ENCODE measurements at places on chromosomes 6 and 20. TPM values are rescaled to one million over a fixed set of nuclear protein-coding genes. Genes with fewer than 3 reads are reported as not detected.

ITPA gene
- total RNA-seq = 73.8 TPM

NFYA gene
- total RNA-seq = 33.7 TPM

DACT2 gene
- 0.09 TPM for total RNA-seq

RNGTT gene
- total RNA-seq = 23.0 TPM

UNC93A gene
- not detected for total RNA-seq

EFCAB8 gene
- total RNA-seq = 0.50 TPM

BMP6 gene
- total RNA-seq = not detected

OR2J3 gene
- not detected for total RNA-seq

C2 gene
- total RNA-seq = 1.5 TPM

MUC22 gene
- total RNA-seq = not detected

COL11A2 gene
- total RNA-seq = 0.59 TPM

PRR18 gene
- not detected for total RNA-seq

IFT52 gene
- 15.7 TPM for total RNA-seq

RIMS4 gene
- total RNA-seq = not detected

FNDC1 gene
- not detected for total RNA-seq

SULF2 gene
- 1.1 TPM for total RNA-seq

GRIK2 gene
- total RNA-seq = not detected

PPIL6 gene
- total RNA-seq = not detected

RIPPLY2 gene
- not detected for total RNA-seq

OR2B6 gene
- total RNA-seq = not detected

GGTLC1 gene
- total RNA-seq = not detected

PCSK2 gene
- total RNA-seq = not detected

CD83 gene
- total RNA-seq = 13.8 TPM

SLC44A4 gene
- total RNA-seq = not detected

SLC25A27 gene
- not detected for total RNA-seq

TREML4 gene
- total RNA-seq = not detected

MYL9 gene
- 2.5 TPM for total RNA-seq

KHDC1 gene
- 6.5 TPM for total RNA-seq

JPH2 gene
- total RNA-seq = not detected

KHDRBS2 gene
- total RNA-seq = not detected

C20orf202 gene
- total RNA-seq = 0.11 TPM

BMP5 gene
- not detected for total RNA-seq

OTOR gene
- not detected for total RNA-seq

NKAIN2 gene
- total RNA-seq = not detected

TRIM10 gene
- total RNA-seq = 0.05 TPM

KCNK16 gene
- total RNA-seq = not detected

CYP21A2 gene
- total RNA-seq = 0.59 TPM

RIPK1 gene
- total RNA-seq = 29.9 TPM

E2F1 gene
- 73.9 TPM for total RNA-seq

FOXQ1 gene
- not detected for total RNA-seq

COL9A3 gene
- 1.1 TPM for total RNA-seq

OLIG3 gene
- total RNA-seq = not detected

NKAPL gene
- total RNA-seq = not detected

LAMA4 gene
- total RNA-seq = not detected

THEMIS gene
- total RNA-seq = 48.1 TPM

CST9L gene
- total RNA-seq = not detected

ARMC12 gene
- 0.91 TPM for total RNA-seq

EPB41L2 gene
- total RNA-seq = 20.5 TPM

NT5E gene
- total RNA-seq = 19.6 TPM

NTSR1 gene
- total RNA-seq = 0.23 TPM

IP6K3 gene
- total RNA-seq = not detected

STMN3 gene
- total RNA-seq = 27.3 TPM

ENPP4 gene
- 4.9 TPM for total RNA-seq

PBOV1 gene
- total RNA-seq = not detected

SYNDIG1 gene
- not detected for total RNA-seq

ENPP1 gene
- 3.5 TPM for total RNA-seq

CFAP61 gene
- not detected for total RNA-seq

RAD21L1 gene
- not detected for total RNA-seq
